Activated CD4-positive, alpha-beta T cell treated with anti-CD3 and anti-CD28 coated beads for 24 hours (primary cell): ENCODE measurements at places on chromosomes 5 and 9.

DNA sequence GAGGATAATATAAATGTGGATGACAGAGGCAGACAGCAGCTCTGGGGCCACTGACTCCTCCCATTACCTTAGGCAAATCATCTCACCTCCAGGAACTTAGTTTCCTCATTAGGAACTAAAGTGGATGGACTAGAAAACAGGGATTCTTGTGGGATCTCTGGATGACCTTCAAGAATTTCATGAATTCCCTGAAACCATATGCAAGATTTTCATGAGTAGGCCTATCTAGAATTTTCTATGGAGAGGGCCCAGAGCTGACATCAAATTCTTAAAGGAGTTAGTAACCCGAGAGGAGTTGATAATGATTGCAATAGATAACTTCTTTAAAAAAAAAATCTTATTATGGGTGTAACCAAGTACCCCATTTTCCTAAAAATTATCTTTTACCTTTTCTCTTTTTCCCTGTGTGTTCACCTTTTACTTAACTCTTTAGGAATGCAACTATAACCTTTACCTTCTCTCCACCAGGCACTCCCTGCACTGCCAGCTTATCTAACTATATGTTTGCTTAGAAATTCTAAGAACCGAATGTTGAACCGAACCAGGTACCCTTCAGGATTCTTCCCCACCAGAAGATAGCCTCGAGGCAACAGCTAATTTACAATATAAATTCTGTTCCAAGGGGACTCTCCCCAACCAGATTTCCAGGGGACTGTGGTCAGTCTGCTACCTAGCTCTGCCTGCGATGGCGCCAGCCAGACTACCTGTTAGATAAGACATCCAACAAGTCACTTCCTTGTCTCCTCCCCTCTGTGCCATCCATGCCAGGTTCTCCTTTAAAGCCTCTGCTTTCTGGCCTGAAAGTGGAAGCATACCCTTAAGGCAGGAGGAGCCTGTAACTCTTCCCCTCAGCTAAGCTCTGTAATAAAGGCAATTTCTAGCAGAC, 86.0 kb downstream of the GCNT4 start:
- DNase-seq = no peak

- DNase-seq = no peak
Observed at GRCh38 chr5:16542236-16542635, 74.6 kb downstream of the RETREG1 start.

DNA sequence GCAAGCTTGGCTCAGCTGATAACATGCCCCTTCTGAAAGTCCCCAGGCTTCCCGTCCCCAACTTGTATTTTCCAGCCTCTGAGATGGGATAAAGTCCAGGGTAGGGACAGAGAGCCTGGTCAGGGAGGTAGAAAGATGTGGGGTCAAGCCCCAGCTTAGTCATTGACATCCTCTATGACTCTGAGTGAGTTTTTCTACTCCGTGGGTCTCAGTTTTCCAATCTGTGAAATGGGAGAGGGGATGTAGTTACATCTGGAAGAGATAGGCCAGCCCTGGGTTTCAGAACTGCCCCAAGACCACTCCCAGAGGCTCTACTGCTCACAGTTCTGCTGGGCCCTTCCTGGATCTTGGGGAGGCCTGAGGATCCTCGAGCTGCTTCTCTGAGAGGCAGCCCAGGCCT, 3.1 kb downstream of the GPRIN1 start:
- DNase-seq = no peak

- DNase-seq = no peak
Observed at GRCh38 chr5:41809128-41809527, 61.1 kb downstream of the OXCT1 start.

DNA sequence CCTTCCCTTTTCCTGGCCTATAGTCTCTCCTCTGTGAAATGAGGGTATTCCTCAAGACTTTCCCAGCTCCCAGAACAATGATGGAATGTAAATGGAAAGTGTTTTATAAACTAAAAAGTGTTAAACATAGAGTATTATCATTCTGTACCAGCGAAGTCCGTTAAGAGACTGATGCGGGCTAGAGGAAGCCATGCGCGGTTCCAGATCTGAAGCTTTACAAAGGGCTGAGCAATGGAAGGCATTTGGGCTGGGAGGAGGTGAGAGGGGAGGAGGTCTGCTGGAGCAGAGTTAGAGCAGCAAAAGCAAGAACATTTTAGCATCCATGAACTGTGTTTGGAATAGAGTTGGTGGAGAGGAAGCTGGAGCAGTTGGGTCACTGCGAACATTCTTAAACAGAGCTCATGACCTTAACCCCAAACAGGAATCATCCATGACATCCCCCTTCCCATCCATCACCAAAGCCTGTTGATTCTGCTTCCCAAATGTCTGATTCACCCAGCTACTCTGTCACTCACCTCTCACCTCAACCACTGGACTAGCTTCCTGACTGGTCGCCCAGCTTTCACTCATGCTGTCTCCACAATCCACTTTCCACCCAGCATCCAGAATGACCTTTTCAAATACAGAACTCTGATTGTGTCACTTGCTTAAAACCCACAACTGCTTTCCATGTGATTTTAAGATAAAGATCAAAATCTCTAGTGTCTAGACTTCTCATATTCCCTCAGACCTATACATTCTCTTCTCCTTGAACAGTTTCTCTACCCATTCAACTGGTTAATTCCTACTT, 37.1 kb downstream of the CDK5RAP2 start:
- no peak for DNase-seq

DNA sequence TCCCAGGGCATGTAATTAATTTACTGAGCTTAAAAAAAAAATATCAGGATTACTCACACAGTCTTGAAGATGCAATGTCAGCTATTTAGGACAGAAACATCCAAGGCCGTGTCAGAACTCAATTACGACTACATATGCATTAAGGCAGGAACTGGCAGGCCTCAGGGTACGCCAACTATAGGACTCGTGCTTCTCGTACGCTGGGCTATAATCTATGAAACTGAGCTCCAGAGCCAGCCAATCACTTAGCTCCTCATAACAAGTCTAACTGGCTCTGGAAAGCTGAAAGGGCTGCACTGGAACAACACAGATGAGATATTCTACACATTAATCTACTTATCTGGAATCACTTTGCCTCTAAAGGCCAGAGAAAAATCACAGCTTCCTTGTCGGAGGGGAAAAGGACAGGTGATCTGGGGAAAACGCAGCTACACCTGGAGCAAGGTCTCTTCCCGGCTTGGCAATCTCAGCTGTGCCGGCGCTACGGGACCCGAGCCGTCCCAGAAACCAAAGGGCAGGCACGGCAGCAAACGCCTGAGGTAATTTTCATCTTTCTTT, 212.0 kb downstream of the DEPDC1B start:
- no peak for DNase-seq

- no peak for DNase-seq
Observed at GRCh38 chr5:75472973-75473372, 38.5 kb downstream of the CERT1 start.

GRCh38 chr5:18236386-18236785, 602.1 kb downstream of the TAF11L14 start:
- no peak for DNase-seq

- no peak for DNase-seq
Observed at GRCh38 chr5:34627794-34628193, 28.3 kb upstream of the RAI14 start.

DNA sequence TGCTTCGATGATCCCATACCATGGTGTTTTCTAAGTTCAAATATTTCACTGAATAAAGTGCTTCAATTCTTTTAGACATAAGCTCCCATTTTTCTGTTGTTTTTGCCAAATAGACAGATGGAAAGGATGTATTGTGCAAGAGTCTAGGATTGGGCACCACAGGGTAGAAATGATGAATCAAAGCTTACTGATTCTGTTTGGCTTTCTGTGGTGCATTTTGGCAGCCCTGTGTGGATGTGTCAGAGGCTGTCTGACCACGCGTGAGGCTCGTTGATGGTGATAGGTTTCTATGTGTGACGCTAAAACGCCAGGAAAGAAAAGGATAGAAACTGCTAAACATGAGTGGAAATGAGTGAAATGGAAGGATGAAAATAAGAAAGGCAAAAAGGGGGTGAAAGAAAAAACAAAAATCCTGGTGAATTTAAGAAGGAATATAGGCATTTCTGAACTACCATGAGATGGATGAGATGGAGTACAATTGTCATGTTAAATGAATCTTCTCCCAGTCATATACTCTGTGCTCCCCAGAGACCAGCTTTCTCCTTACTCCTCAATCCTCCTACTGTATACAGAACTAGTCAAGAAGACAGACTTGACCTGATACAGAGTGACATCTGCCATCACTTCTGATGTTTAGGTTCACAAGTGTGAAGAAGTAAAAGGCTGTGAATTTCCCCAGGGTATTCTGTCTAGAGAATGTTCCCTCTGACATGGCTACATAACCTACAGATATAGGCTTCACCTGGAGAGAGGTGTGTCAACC, 54.4 kb downstream of the ANKH start:
- DNase-seq = peak; percentile 7

DNA sequence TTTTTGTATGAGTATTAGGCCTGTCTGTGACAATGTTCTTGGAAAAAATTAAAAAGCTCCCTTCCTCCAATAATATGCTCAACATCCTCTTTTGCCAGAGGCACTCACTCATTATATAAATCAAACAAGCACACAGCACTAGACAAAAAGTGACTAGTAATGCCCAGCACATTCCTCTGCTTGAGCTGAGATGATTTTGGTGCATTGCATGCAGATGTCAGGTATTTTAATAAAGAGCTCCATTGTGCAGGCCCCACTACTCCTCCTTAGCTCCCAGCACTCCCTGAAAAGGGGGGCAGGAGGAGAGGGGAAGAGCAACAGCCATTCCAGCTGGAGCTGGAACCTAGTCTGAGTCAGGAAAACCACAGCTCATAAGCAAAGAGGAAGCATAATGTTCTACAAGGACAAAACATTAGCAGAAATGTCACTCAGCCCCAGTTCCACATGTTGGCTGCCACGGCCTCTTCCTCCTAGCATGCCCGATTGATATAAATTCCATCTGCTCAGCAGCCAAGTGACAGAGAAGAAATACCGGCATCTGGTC, 348.5 kb downstream of the BNC2 start:
- DNase-seq = no peak

GRCh38 chr5:11946317-11946716, 42.1 kb upstream of the CTNND2 start:
- no peak for DNase-seq

DNA sequence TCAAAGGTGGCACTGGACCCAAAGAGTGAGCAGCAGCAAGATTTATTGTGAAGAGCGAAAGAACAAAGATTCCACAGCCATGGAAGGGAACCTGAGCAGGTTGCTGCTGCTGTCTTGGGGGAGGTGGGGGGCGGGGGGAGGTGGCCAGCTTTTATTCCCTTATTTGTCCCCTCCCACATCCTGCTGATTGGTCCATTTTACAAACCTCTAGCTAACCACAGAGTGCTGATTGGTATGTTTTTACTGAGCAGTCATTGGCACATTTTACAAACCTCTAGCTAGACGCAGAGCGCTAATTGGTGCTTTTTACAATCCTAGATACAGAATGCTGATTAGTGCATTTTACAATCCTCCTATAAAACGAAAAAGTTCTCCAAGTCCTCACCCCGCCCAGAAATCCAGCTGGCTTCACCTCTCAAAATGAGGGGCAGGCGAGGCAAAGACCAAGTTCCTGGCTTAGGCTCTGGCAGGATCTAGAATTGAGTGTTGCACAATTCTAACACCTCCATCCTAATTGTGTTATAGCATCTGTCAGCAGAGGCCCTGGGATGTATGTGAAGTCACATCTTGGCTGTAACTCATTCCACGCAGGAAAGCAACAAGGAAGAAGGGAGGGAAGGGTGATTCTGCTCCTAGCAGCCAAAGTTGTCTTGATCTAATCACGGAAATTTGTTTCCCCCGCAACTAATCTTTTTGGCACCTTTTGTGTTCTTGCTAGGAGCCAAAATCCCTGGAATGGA, 34.3 kb downstream of the ROR2 start:
- no peak for DNase-seq

GRCh38 chr5:94672746-94673145, 54.3 kb downstream of the SLF1 start:
- no peak for DNase-seq

GRCh38 chr9:126123927-126124326, 202.7 kb upstream of the MVB12B start:
- DNase-seq = no peak

GRCh38 chr9:124004593-124004992, 7.0 kb upstream of the LHX2 start:
- DNase-seq = no peak

GRCh38 chr5:72433522-72433921, 73.7 kb downstream of the ZNF366 start:
- no peak for DNase-seq

GRCh38 chr9:91424403-91425176, 958 bp upstream of the NFIL3 start:
- no peak for DNase-seq

DNA sequence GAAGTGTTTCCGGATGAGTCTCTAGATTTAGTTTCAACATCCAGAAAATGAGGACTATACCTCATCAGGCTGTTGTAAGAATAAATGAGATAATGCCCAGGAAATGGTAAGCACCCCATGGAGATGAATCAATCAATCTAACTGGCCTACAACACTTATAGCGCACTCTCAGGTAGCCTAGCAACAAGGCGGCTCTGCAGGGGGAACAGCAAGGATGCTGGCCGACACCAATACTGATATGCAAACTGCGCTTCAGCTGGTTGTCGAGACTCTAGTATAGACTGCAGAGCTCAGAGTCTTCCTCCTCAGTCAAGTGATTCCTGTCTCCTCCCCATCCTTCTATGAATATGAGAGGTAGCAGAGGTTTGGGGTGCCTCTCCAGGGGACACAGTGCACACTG, 218.8 kb upstream of the WWC1 start:
- DNase-seq = no peak

- no peak for DNase-seq
Observed at GRCh38 chr5:117486879-117487391, 912.3 kb upstream of the SEMA6A start.

- DNase-seq = no peak
Observed at GRCh38 chr5:78508186-78508765, 140.3 kb downstream of the LHFPL2 start.

- no peak for DNase-seq
Observed at GRCh38 chr5:154567155-154567554, 89.1 kb upstream of the HAND1 start.

GRCh38 chr5:19975795-19976194, 12.2 kb downstream of the CDH18 start:
- no peak for DNase-seq

- DNase-seq = no peak
Observed at GRCh38 chr5:915946-916345, 23.3 kb downstream of the TRIP13 start.

DNA sequence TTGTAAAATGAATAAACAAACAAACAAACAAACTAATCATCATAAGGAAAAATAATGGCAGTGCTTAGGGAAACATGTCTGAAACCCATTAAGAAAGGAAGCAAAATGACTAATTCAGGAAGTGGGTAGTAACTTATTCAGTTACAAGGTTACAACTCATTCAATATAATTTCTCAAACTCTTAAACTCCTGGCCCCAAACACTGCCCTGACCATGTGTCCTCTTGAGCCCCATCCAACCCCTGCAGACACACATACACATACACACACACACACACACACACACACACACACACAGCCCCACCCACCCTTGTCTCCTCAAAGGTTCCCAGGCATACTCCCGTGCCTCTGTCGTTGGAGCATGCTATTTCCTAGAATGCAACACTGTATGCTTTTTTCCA, 193.9 kb downstream of the SEC61B start:
- DNase-seq = no peak

- peak; percentile 22 for DNase-seq
Observed at GRCh38 chr9:94681508-94681907, 42.2 kb upstream of the FBP1 start.

- no peak for DNase-seq
Observed at GRCh38 chr9:107336718-107337360, 53.8 kb downstream of the RAD23B start.
